ENCODE measurements at places on chromosomes 7 and 10. TPM values are rescaled to one million over a fixed set of nuclear protein-coding genes. Genes with fewer than 3 reads are reported as not detected.

DNA sequence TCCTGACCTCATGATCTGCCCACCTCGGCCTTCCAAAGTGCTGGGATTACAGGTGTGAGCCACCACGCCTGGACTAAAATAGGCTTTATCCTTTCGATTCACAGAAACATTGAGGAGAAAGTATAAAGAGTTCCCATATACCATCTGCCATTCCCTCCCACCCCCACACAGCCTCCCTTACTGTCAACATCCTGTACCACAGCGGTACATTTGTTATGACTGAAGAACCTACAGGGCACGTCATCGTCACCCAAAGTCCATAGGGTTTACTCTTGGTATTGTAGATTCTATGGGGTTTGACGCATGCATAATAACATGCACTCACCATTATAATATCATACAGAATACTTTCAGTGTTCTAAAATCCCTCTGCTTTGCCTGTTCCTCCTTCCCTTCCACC is 28.0 kb downstream of the ARL5B start:
- no peak for DNase-seq

GRCh38 chr10:102923601-102924000 is 5.5 kb downstream of the CNNM2 start:
- no peak for DNase-seq

ANAPC16 gene
- 118 TPM for total RNA-seq

ARMC3 gene
- not detected for total RNA-seq

TMEM184A gene
- total RNA-seq, result 4.4 TPM

GIMAP2 gene
- total RNA-seq, result 33.0 TPM

GRCh38 chr7:30652132-30652531 is 30.1 kb downstream of the CRHR2 start:
- peak; percentile 49 for DNase-seq

DNA sequence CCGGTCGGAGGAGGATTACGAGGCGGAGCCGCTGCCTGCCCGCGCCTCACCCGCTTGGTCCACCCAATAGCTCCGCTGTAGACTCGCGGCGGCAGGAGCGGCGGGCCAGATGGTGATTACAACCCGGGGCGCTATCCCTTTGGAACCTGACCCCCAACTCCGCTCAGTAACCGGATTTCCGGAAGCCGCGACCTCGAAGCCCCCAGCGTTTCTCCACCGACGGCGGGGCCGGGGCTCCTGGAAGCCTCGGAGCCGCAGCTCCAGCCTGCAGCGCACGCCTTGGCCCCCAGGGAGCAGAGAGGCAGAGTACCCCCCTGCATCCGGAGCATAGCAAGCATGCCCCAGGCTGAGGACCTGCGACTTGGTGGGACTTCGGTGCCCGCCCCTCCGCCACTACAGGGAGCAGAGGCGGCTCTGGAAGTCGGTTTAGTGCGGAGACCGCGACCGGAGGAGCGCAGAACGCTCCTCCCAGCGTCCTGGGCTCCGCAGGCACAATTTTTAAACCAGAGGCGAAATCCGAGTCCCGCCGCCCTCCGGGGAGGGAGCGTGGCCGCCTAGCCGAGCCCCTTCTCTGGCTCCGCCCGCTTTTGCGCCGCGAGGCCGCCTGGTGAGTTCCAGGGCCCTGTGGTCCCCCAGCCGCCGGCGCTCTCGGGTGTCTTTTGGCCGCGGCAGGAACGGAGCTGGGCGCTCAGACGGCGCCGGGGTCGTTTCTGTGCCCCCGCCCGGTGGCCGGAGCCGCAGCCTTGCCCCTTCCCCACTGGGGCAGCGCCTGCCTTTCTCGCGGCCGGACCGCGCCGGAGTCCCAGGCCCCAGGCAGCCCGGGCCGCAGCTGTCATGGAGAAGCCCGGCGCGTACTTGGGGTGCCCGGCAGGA is 28.2 kb upstream of the BMS1 start:
- peak; percentile 71 for DNase-seq

GRCh38 chr10:70836319-70836718 is 20.6 kb downstream of the SGPL1 start:
- no peak for DNase-seq

GRCh38 chr7:86445285-86445684 is 198.4 kb upstream of the GRM3 start:
- no peak for DNase-seq

SRRM3 gene
- total RNA-seq, result 1.1 TPM

DNA sequence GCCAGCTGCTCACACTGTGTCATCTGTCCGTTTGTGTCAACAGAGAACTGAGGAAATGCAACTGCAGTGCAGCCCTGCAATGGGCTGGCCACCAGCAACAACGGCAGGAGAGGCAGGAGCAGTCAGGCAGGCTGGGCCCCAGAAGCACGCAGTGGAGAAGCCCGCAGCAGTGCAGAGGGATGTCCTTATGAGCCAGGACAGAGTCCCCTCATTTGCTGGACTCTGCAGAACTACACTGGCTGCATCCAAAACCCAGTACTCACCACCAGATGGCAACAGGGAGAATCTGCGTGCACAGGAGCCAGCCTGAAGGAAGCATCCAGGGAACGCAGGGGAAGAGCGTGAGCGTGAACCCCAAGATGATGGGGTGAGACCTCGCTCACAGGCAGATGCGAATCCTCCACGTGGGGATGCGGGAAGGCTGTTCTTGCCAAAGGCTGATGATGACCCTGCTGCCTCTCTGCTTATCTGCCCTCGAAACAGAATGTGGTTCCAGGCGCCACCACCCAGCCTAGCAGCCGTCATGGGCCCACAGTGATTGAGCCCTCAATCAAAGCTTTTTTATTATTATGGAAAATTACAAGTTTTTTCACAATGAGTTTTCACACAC is 232.1 kb downstream of the PTPRN2 start:
- DNase-seq, result no peak

DNA sequence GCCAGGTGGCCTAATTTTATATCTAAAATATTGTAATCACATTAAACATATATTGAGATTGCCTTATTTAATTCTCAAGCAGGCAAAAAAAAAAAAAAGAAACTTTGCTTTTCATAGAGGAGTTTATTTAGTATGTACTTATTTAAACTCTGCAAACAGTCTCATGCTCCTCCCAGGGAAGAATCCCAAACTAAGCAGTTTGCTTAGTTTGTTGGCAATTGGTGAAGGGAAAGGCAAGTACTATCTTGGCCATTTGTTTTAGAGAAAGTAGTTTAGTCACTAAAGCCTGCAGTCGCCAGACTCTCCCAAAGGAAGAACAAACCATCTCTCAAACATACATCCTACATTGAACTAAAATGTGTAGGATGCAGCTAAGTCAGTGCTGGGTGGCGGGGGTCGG is 226.8 kb downstream of the CDC14C start:
- no peak for DNase-seq

GRCh38 chr10:74118804-74119203 is 31.8 kb downstream of the AP3M1 start:
- DNase-seq, result no peak

INHBA gene
- 70.2 TPM for total RNA-seq

PLXDC2 gene
- total RNA-seq, result 129 TPM

DNA sequence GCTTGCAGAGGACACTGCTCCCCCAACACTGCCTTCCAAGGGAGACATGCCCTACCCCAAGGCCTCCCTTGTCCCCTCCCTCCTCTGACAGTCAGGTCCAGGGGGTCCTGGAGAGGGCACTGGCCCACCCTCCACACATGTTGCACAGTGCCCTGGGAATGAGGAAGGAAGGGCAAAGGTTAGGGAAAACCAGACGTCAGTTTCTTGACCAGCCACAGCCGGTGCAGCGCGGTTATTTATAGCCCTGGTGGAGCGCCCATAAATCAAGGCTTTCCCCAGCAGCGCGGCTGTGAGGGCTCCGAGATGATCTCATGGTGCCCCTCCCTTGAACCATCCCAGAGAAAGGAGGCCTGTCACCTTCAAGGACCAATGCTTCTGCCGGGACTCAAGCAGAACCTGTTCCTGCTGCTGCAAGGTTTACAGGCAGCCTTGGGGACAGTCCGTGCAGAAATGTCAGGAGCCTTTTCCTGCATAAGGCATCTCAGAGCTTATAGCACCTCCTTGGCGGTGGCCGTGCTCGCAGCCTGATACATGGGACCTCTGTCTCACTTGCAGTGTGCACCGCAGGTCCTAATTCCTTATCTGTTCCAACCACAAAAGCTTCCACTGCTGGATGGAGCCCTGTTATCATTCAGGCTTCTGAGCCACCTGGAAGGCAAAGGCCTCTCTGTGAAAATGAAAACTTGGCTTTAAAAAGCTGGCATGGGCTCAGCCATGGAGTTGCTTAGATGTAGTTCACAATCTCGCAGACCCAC is 127.3 kb downstream of the LHPP start:
- no peak for DNase-seq

GARIN1A gene
- total RNA-seq, result 2.1 TPM

DNA sequence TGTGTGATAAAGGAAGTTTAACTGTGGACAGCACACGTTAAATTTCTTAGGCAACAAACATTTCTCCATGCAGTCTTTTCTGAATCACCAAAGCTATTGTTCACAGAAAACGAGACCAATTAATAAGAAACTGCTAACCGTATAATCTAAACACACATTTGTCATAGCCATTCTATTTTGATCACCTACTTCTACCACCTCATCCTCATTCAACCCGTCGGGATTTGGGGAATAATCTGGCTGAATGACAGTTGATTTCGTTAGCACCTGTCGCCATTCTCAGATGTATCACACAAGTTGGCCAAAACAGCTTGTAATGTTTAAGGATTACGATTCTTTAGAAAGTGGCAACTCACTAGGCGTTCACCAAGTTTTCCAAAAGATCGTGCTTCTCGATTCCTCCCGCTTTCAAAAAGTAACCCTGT is 1.2 kb downstream of the EZH2 start:
- DNase-seq, result no peak

Data from upper lobe of right lung (tissue), 1 donor.